SW 1271 (cell line): ENCODE measurements at places on chromosomes 2 and 18.

DNA sequence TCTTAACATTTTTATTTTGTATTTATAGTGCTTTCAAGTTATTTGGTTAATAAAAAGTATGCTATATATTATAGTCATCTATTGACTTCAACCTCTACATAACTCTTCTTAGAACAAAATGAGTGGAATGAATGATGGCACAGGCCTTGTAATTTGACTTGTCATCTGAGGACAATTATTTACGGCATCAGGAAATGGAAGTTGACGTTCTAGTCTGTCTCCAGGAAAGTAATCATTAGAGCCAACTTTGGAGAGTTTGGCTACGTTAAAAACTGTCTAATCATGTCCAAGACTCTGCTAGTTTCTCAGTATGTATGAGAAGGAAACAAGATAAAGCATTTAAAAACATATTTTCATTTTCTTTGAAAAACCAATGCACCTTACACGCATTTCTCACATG lies 353.6 kb downstream of the ARHGAP15 start:
- no peak for DNase-seq

DNA sequence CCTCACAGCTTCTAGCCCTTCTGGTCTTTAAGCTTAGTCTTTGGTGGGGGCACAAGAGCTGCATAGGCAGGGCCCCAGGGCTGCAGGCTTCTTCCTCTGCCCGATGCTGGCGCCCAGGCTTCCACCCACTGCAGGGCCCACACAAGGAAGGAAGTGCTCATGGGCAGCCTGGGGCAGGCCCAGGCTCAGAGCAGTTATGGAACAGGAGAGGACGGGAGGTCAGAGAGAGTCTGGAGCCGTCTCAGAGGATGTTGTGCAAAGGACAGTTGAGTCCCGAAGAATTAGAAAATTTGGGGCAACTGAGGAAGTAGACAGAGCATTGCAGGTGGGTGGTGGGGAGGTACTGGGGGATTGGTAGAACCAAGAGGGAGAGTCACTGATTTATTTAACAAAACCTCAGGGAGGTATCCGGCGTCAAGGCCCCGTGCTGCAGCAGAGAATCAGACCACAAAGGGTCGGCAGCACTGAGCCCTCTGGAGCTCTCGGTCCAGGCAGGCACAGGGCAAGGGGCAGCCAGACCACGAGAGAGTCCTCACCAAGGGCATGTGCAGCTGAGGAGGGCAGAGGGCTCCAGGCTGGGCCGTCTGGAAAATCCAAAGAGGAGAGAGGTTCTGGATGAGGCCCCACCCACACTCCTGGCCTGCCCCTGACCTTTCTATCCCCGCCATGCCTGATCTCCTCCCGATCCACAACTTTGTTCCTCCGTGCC lies 110.8 kb upstream of the GLI2 start:
- no peak for DNase-seq

DNA sequence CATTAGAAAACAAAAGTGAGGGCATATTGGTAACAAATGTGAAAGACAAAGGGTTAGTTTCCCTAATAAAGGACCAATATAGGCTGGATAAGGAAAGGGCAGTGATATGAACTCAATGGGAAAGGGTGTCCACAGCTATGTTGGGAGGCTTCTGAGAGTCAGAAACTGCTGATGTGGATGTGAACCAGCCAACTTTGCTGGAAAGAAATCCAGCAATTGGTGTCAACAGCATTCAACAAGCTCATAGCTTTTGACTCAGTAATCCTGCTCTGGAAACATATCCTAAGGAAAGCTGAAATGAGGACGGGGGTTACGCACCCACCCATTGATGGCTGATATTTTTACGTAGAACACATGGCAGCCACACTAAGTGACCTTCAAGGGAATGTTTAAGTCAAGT lies 63.7 kb downstream of the ARL4C start:
- no peak for DNase-seq

- no peak for DNase-seq
These were observed 53.9 kb downstream of the THOC1 start for GRCh38 chr18:213966-214365.

- no peak for DNase-seq
These were observed 72.3 kb downstream of the NDUFA10 start for GRCh38 chr2:239952665-239953417.

DNA sequence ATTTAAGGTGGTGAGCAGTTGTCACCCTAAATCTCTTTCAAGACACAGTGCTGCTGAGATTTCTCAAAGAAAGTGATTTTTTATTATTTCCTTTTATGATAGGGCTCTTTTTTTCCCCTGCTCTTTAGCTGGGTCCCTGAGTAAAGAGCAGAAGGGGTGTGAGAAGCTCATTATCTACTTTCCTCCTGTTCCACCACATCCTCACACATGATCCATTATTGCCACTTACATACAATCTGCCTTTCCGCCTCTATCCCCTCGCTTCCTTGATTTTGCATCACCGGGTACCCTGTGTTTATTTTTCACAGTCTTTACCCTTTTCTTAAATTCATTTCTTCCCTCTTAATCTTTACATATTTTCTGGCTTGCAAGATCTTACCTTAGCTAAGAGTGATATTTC lies 93.9 kb upstream of the CCDC85A start:
- DNase-seq, result no peak

GRCh38 chr2:150426315-150426714 lies 61.2 kb downstream of the RND3 start:
- no peak for DNase-seq

GRCh38 chr2:212926940-212927339 lies 224.5 kb downstream of the IKZF2 start:
- no peak for DNase-seq

GRCh38 chr2:60884800-60885199 lies 3.4 kb downstream of the REL start:
- no peak for DNase-seq

- no peak for DNase-seq
These were observed 53.4 kb upstream of the SPRED2 start for GRCh38 chr2:65485839-65486238.

DNA sequence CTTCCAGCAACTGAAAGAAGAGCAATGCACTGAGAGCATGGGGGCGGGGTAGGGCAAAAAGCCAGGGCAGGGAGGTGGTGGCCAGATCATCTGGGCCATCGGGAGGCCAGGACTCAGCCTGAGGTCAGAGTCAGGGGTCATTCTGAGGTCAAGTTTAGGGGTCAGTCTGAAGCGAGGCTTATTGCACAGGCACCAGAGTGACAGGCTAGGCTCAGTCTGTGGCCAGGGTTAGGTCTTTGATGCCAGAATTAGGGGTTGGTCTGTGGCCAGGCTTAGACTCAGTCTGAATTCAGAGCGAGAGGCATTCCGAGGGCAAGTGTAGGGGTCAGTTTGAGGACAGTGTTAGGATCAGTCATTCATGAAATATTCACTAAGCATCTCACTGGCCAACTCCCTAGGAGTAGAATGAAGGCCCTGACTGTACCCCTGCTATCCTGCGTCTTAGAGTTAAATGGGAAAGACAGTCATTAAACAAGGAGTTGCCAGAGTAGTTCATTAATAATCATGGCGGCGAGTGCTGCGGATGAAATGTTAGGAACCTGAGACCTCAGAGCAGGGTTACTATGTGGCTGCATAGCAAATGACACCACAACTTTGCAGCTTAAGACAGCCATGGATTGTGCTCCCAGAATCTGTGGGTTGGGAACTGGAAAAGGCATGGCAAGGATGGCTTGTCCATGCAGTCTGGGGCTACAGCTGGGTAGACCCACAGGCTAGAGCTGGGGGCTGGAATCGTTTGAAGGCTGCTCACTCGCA lies 198.7 kb downstream of the CYP26B1 start:
- no peak for DNase-seq

DNA sequence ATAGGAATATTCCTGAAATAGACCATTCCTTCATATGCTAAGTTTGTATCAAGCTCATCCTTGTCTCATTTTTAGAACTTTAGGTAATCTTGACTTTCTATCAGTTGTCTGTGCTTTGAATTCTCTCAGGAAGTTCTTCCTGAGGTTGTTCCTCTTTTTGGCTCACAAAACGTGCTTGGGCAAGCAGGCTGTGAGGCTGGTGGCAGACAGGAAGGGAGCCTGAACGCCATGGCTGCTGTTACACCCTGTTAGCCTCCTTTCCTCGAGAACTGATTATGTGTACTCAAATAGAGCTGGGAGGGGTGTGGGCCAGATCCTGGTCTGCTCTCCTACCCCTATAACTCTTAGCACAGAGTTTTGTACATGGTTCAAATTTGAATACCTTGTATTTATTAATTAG lies 136.4 kb upstream of the CELF4 start:
- DNase-seq, result no peak

GRCh38 chr2:236161082-236161462 lies 7.1 kb downstream of the GBX2 start:
- DNase-seq, result no peak

DNA sequence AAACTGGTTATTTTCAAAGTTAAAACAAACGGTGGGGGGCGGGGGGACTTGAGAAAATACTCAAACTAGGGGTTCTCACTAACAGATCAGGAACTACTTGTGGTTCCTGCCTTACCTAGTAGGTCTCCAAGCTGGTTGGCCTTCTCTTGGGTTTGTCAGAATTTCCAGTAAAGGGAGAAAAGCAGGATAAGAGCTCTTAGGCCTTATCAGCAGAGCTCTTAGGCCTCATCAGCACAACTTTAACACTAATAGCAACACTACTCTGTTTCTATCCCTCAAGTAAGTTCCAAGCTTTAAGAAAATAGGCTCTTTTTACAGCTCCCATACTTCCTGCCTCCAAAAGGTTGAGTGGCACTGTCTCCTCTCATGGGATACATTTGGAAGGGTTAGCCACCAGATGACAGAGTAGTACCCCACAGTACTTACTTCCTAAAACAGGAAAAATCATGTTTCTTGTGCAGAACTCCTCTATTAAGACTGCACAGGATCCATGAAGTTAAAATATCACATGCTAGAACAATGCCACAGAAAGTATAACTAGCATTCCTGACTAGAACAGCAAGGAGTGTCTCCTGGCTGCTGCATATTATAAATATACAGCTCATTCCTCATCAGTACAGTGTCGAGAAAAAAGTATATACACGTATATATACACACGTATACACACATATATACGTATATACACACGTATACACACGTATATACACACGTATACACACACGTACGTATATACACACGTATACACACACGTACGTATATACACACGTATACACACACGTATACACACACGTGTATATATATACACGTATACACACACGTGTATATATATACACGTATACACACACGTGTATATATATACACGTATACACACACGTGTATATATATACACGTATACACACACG lies 6.1 kb downstream of the FBXO11 start:
- no peak for DNase-seq

DNA sequence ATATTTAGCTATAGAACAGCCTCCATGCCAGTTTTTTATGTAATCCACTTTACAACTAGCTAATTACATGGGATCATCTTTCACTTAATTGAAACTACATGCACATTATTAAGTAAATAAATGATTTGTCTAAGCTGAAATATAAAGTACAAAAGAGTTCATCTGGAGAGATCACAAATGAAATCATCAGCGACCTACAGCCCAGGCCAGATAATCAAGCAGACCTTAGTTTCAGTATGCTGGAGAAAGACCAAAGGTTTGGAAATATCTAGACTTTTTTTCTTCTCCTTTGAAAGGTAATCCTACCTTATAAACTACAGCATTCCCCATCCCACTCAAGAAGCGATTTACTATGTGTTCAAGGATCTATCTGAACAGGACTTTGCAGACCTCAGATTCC lies 26.5 kb downstream of the FIGN start:
- DNase-seq, result no peak

GRCh38 chr2:231503766-231504165 lies 26.5 kb downstream of the NMUR1 start:
- DNase-seq, result no peak

DNA sequence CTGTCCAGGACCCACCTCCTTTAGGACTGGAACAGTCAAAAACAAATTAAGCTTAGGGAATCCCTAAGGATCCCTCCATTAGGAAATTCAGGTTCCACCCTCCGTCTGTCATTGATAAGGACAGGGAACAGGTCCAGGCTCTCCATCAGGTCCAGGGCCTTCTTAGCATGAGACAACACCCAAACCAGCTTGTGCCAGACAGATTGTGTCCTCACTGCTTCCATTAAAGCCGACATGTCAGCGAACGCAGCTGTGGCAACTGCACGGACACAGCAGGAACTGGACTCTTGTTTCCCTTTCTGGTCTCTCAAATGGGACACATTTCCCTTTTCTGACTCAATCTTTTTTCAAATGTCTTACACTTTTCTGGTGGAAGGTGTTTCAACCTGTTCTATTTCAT lies 81.4 kb downstream of the BCL11A start:
- no peak for DNase-seq

- no peak for DNase-seq
These were observed 81.3 kb upstream of the KYNU start for GRCh38 chr2:142796161-142796560.

DNA sequence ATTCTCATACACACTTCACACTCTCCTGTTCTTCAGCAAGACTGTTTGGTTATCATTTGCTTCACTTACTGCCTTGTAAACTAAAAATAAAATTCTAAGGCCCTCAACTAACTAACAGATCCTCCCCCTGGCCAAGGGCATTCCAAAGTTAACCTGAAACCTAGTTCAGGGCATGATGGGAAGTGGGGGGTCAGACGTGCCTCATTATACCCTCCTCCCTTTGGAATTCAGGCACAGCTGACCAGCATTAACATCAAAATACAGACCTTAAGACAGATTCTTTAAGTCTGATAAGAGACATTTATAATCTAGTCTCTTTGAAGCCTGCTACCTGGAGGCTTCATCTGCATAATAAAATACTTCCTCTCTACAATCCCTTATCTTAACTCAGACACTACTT lies 221.0 kb downstream of the NOL4 start:
- no peak for DNase-seq

DNA sequence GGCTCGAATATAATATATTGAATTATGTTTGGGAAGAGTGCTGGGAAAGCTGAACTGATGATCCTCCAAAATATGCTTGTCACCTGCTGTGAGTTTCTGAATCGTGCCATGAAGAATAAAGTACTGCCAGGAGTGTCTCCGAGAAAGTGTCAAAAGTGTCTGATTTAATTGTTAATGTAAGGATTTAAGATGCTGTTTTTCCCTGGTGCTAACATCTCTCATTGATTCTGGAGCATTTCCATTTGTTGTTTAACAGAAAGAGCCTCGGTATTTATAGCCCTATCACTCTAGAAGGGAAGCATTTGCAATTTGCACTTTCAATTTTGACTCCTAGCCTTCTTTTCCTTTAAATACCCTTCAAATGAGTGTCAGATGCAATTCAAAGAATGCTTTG lies 342.2 kb downstream of the RND3 start:
- DNase-seq, result no peak

DNA sequence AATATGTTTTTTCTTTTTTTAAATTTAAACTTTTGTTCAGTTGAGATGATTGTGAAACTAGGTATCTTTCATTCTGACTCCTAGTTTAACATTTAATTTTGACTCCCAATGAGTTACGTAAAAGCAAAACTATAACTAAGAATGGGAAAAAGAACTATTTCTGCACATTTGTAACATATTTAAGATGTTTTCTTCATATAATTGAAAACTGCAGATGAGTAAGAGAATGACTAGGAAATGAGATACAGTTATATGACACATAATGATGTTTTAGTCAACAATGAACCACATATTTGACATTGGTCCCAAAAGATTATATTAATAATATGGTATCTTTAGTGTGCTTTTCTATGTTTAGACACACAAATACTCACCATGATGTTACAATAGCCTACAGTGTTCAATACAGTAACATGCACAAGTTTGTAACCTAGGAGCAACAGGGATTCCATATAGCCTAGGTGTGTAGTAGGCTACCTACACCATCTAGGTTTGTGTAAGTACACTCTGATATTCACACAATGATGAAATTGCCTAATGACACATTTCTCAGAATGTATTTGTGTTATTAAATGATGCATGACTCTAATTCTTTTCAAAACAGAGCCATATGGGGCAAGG lies 12.6 kb downstream of the ERMN start:
- no peak for DNase-seq
